ENCODE measurements at places on chromosomes 4 and X.

GRCh38 chr4:123121241-123121907 is 199.0 kb upstream of the NUDT6 start:
- no peak for DNase-seq

- no peak for DNase-seq
These were observed 70.7 kb downstream of the ANKRD50 start for GRCh38 chr4:124641715-124642381.

DNA sequence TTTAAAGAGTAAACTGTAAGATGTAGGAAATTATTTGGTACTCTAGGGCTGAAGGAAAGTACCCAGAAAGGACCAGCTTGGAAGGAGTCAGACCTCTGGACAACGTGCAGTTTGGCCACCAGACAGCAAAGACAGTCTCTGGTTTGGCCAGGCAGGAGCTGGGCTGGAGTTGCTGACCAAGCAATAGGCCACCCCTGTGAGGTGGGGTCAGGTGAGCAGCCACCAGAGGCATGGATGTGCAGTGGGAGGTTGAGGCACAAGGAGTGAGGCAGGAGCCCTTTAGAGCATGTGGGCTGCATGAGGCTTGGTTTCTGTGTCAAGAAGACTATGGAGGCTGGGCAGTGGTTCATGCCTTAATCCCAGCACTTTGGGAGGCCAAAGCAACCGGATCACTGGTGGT is 17.7 kb upstream of the MRFAP1 start:
- DNase-seq: no peak

DNA sequence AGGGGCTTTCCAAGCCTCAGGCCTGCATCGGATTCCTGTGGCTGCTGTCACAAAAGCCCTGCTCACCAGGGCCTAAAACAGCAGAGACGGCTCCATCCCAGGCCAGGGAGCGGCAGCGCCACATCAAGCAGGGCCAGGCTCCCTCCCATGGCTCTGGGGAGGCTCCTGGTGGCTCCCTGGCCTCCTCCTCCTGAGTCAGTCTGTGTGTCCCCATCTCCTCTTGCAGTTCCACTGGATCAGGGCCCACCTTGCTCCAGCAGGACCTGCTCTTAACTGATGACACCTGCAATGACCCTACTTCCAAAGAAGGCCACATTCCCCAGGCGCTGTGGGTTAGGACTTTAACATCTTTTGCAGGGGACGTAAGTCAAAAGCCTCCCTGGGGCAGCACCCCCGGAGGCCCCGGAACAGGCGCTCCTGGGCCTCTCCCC is 51.9 kb downstream of the CPZ start:
- no peak for DNase-seq

DNA sequence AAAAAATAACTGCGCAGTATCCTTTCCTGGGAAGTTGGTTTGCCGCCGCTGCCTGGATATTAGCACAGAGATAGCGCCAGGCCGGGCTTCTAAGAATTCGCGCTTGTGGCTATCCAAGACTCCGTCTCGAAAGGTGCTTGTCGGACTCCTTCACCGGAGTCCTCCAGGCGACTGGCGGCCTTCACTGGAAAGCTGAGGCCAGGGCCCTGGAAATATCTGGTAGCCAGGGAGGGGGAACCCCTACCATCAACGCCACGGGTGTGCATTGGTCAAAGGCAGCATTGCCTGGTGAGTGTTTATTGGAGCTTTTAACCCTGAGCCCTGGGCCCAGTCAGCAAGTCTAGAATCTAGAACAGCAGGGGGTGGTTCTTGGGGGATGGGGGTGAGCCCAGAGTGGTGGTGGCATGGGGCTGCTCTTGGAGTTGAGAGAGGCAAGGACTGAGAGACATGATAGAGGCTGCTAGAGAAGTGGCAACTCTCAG is 577 bp upstream of the PIM2 start:
- peak; percentile 53 for DNase-seq

GRCh38 chrX:1600406-1601050 is 9.1 kb downstream of the AKAP17A start:
- no peak for DNase-seq

- DNase-seq: no peak
These were observed 192.8 kb upstream of the BCOR start for GRCh38 chrX:40290517-40290916.

DNA sequence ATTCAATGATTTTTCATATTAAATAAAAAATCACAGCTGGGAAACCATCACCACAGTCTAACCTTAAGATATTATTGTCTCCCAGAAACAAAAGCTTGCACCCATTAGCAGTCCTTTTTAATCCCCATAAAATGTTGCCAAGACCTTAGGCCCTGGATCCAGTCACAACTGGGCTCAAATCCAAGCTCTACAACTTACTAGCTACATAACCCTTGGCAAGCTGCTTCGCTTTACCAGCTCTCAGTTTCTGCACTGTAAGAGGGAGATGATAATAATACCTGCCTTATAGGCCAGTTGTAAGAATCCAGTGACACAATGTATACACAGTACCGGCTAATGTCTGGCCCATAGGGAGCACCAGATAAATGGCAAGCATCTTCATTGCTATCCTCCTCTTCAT is 400.9 kb upstream of the FGF13 start:
- DNase-seq: peak; percentile 2

GRCh38 chrX:2540426-2540947 is 39.7 kb upstream of the DHRSX start:
- no peak for DNase-seq

DNA sequence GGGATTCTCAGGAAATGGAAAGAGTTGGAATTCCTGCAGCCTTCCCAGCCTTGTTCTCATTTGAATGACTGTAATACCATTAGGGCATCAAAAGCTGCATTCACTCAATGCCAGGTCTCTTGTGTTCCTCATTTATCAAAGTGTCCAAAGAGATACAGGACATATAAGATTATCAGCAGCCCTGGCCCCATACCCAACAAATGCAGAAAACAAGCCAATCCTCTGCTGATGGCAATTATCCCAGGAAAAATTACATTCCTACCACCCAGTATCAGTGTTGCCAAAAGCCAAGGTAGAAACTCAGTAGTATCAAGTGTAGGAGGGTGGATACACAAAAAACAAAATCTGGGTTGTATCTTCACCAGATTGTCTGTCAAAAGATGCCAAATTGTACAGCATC is 18.5 kb upstream of the ASB5 start:
- no peak for DNase-seq

- peak; percentile 56 for DNase-seq
These were observed 52.9 kb upstream of the HPF1 start for GRCh38 chr4:169810325-169811323.

GRCh38 chr4:2042204-2042946 is 16.8 kb upstream of the NAT8L start:
- peak; percentile 49 for DNase-seq

GRCh38 chrX:75076429-75076828 is 79.7 kb downstream of the ABCB7 start:
- no peak for DNase-seq

GRCh38 chr4:104938624-104939023 is 208.1 kb upstream of the TET2 start:
- no peak for DNase-seq

- DNase-seq: no peak
These were observed 55.2 kb downstream of the GAB1 start for GRCh38 chr4:143391895-143392294.

DNA sequence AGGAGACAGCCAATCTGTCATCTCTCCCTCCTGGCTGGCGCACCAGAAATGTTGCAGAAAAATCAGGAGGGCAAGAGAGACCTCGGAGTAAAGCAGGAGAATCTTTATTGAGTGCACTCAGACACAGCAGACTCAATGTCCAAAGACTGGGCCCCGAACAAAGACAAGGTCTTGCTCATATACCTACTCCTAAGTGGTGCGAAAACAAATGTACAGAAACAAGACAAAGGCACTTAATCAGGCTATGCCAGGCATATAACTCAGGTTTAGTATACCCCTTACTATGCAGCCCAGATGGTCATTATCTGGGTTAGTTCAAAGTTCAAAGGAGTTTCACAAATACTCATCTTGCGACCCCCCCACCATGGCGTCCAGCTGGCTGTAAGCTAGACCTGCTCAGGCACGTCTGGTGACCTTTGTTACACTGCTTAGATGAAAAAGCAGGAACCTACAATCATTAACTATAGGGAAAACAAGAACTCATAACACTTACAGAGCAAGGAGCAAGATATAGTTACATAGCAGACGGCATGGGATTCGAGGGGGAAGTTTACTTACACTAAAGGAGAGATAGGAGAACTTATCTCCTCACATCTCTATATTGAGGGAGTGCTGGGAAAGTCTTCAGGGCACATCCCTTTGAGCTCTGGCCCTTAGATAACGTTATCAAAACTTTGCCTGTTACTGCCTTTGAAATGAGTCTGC is 27.5 kb downstream of the SULT1E1 start:
- DNase-seq: no peak

GRCh38 chr4:4572821-4573220 is 31.0 kb upstream of the STX18 start:
- DNase-seq: no peak

- DNase-seq: peak; percentile 33
These were observed 37.9 kb upstream of the SCRG1 start for GRCh38 chr4:173436771-173437265.

GRCh38 chr4:38670939-38671591 is 7.1 kb downstream of the KLF3 start:
- DNase-seq: no peak

- no peak for DNase-seq
These were observed at the start of gene PLAC8 for GRCh38 chr4:83114576-83114975. Gene PLAC8 (minus strand): TSS chr4:83114729. CDS start chr4:83107921, 6,808 bp downstream.

GRCh38 chr4:102546635-102547034 is 45.5 kb downstream of the NFKB1 start:
- no peak for DNase-seq

GRCh38 chr4:56806666-56807065 is 14.8 kb downstream of the SPINK2 start:
- no peak for DNase-seq

GRCh38 chr4:73895201-73896175 is 26.3 kb downstream of the CXCL1 start:
- no peak for DNase-seq

DNA sequence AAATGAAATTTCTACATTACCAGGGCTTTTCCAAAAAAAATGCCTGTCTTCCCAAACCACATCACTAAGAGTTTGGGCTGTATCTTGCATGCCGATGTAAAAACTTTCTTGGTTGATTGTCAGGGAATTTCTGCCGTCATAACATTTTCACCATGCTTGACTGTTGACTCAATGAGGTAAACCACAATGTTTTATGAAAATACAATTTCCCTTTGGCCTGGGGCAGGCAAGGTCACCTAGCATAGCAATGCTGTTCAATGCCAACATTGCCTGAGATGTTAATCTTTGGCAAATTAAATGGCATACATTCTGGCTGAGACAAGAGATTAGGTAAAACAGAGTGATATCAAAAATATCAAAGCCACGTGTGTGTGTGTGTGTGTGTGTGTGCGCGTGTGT is 137.1 kb upstream of the TBL1X start:
- no peak for DNase-seq

- DNase-seq: no peak
These were observed 741.6 kb downstream of the TRAM1L1 start for GRCh38 chr4:116343809-116344208.

DNA sequence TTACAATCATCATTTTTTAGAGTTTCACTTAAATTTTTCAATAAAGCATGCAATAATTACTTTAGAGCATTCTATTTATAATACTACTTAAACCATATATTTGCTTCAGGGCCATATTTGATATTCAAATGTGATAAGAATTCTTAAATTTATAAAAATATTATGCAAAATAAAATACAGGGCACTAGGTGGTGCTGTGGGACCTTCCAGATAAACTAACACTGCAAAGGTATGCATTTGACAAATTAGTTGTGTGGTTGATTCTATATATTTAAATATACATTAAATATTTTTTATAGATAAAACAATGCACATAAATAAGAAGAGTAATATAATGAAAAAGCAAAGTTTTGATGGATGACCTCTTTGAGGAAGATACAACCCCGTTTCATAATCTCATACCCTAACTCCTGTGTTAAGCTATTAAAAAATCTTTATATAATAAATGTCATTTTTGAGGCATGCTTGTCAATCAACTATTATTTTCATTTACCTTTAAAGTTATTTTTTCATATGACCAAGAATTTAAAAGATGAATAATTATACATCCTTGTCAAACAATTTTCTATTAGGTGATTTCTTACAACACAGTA is 128.4 kb downstream of the REELD1 start:
- DNase-seq: peak; percentile 83

DNA sequence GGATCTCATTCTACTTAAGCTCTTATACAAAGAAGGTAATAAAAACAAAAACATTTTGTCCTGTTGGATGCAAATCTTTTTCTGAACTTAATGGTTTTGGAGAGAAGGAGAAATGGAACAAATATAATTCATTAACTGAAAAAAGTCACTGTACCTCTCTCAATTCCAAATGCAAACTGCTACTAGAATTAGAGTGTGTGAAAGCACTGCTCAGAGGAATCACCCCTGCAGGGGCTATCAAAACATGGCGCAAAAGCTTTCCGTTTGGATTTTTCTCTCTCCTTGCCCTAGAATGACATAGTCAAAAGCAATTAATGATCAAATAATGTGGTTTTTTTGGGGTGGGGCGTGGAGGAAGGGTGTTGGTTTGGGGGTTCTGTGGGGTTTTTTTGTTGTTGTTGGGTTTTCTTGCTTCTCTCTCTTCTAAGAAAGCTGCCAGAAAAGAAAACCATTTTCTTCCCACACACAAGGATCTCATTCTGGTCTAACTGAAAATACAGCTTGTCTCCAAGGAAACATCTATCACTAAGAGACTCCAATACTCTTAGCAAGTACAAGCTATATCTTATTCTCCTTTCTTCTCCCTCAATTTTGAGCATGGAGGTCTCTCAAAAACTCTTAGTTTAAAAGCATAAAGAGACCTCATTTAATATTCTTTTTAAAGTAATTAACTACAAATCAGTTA is 41.6 kb downstream of the USP46 start:
- peak; percentile 75 for DNase-seq

- DNase-seq: no peak
These were observed 264.6 kb upstream of the FTHL17 start for GRCh38 chrX:31336419-31336818.

DNA sequence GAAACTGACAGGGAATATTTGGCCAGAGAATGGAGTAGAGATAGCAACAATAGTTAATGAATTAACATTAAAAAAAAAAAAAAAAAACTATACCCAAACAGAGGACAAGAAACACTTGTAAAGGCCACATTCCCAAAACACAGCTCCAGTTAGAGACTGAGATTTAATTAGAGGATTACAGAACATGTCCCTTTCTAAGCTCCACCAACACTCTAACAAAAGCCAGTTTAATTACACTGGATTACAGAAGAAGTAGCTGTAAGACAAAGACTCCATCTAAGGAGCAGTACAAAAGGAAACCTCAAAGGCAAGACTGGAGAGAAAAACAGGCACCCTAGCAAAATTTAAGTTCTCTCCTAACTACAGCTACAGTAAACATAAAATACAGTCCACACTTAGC is 1247.7 kb upstream of the AGA start:
- DNase-seq: no peak

- no peak for DNase-seq
These were observed 69.8 kb downstream of the FBXO8 start for GRCh38 chr4:174213731-174214100.

DNA sequence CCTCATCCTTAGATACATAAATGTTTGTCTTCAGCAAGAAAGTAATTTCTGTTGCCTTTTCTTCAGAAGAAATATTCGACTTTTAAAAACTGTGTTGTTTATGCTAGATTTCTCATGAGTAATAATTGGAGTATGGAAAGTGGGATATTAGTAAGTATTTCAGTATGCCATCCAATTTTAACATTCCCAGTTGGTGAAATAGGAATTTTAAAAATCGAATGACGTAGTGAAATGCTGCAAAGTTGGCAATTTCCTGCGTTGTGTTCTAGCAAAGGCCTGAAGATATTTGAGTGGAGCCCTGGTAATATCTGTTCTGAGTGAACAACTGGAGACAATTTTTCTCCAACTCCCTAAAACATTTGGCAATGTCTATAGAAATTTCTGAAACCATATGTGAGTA is 190.1 kb downstream of the ZNF330 start:
- DNase-seq: no peak

Measured in spinal cord (tissue), 10 donors.